Non-pigmented ciliary epithelial cell (primary cell): ENCODE measurements at places on chromosomes 16 and 17.

DNA sequence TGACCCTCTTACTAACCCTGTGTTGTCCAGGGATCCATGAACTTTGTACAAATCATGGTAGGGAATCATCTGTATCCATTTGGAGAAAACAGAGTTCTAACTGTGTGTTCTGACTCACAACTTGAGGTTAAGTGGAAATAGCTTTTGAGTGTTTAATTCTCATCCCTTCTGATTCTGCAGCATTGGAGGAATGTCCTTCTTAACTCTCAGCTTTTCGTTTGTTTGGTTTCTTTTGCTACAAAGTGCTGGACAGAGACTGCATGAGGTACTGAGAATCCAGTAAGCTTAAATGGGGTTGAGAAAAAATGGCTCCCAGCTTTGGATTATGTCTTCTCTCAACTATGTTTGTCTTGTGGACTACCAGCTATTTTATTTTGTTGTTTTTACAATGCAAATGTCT lies 352.1 kb upstream of the KIF2B start:
- DNase-seq = no peak

- DNase-seq = no peak
Measured at GRCh38 chr17:41571561-41572434, at the start of gene KRT9. Gene KRT9 (minus strand): TSS chr17:41572059. CDS start chr17:41571992, 67 bp downstream.

DNA sequence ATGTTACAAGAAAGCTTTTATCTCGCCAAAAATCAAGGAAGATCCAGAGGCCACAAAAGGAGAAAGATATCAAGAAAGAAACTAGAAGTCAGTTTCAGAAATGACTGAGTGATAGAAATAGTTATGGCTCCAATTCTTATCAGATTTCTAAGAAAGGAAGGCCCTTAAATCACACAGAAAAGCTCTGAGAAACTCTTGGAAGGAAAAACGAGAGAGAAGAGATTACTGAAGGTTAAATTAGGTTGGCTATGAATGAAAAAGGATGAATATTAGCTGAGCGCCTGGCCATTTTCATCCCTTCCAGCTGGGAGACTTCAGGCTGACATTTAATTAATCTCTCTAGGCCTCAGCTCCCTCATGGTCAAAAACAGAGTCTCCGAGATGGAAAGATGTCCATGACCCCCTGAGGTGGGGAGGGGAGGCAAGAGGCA lies 72.3 kb downstream of the CYTH1 start:
- no peak for DNase-seq

DNA sequence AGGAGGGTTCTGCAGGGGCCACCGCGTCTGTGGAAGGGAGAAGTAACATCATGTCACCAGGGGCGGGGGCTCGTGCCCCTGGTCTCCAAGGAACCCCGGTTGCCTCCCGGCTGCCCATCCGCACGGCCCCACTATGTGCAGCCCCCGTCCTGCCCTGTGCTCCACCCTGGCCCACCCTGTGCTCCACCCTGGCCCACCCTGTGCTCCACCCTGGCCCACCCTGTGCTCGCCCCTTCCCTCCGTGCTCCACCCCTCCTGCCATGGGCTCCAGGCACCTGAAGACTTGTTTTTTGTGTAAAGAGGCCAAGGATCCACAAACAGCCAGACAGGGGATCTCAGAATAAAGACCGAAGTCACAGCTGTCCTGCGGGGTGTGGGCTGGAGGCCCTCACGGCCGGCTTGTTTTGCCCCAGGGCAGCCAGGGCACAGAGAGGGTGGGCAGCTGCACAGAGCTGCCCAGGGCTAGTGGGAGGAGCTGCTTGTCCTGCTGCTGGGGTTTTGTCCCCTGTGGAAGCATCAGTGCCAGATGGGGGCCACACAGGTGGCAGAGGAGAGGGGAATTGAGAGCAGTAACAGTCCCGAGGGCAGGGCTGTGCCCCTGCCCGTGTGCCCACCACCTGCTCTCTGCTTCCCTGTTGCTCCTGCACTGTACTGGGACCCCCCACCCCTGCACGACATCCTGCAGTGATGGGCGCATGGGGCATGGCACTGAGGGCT lies 147.0 kb upstream of the CIBAR2 start:
- DNase-seq = no peak

GRCh38 chr16:71666928-71667707 lies 41.1 kb downstream of the MARVELD3 start:
- no peak for DNase-seq
